Nephron progenitor cell (in vitro differentiated cells): ENCODE measurements at places on chromosomes 12 and 14.

GRCh38 chr12:8950221-8950527 is 729 bp upstream of the M6PR start:
- no peak for DNase-seq

DNA sequence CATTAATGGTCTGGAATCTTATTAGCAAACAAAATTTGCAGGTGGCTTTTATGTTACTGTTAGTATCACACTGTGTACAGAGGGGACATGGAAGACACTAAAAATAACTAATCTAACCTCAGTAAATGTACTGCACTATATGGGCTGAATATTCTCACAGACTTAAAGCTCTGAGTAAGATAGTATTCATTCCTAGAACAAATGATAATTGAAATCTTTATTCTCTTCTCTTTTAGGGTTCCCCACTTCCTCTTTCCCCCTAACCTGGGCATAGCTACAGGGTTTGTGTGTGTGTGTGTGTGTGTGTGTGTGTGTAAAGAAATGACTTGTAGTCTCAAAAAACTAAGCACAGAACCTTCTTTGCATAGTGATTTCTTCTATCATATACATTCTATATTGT is 21.4 kb upstream of the HECTD1 start:
- no peak for DNase-seq

DNA sequence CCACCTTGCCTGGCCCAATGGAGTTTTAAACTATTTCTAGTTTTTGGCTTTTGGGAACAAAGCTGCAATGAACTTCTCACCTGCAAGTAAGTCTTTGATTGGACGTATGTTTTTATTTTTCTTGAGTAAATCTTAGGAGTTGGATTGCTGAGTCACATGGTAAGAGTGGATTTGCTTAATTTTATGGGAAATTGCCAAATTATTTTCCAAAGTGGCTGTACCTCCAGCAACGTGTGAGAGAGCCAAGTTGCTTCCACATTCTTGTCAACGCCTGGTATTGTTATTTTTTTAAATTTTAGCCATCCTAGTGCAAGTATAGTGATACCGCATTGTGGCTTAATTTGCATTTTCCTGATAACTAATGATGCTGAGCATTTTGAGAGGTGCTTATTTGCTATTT is 136.6 kb downstream of the LMNTD1 start:
- DNase-seq: no peak

DNA sequence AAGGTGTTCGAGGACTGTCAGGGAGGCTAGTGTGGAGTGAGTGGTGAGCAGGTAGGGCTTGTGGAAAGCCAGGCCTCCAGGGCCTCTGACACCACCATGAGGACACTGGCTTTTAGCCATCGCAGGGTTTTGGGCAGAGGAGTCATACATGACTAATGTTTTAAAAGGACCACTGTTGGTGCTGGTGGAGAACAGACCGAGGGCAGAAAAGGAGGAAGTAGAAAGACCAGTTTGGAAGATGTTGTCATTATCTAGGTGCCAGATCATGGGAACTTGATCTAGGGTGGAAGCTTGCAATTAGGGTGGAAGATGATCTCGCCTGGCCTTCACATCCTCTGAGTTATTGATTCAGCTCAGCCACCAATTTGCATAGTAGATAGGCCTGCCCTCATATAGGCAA is 144.2 kb downstream of the C12orf75 start:
- DNase-seq: no peak

DNA sequence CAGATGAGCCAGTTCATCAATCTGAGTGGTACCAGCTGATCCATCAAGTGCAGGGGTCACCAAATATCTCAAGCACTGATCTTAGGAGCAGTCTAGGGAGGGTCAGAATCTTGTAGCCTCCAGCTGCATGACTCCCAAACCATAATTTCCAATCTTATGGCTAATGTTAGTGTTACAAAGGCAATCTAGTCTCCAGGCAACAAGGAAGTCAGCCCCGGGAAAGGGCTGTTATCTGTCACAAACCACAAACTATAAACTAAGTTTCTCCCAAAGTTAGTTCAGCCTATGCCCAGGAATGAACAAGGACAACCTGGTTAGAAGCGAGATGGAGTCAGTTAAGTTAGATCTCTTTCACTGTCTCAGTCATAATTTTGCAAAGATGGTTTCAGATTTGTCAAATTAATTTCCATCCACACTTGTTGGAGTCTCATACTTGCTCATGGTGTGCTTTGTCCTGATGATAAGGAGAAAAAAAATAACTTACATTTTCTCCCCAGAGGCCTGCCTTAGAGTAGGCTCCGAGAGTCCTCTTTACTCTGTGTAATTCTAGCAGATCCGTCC is 3.9 kb upstream of the ABHD4 start:
- DNase-seq: no peak

DNA sequence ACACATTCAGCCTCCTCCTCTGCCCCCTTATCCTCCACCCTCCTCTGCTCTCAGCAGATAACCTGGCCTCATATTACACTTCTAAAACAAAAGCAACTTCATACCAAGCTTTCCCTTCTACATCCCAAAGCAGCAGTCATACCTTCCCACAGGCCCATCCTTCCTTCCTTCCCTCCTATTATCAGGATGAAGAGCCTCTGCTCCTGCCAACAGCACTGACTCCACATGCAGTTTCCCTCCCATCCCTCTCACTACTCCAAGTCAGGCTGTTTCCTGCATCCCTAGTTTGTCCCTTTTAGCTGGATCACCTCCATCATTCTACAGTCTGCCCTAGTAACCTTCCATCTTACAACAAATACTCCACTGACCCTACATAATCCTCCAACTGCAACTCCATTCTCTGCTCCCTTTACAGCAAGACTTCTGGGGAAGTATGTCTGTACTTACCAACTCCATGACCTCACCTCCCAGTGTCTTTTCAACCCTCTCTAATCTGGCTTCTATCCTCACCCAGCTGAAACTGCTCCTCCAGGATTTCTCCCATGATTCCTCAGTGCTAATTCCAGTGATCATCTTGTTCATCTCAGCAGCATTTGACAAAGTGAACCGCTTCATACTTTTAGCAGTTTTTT is 4.9 kb upstream of the YEATS4 start:
- no peak for DNase-seq

DNA sequence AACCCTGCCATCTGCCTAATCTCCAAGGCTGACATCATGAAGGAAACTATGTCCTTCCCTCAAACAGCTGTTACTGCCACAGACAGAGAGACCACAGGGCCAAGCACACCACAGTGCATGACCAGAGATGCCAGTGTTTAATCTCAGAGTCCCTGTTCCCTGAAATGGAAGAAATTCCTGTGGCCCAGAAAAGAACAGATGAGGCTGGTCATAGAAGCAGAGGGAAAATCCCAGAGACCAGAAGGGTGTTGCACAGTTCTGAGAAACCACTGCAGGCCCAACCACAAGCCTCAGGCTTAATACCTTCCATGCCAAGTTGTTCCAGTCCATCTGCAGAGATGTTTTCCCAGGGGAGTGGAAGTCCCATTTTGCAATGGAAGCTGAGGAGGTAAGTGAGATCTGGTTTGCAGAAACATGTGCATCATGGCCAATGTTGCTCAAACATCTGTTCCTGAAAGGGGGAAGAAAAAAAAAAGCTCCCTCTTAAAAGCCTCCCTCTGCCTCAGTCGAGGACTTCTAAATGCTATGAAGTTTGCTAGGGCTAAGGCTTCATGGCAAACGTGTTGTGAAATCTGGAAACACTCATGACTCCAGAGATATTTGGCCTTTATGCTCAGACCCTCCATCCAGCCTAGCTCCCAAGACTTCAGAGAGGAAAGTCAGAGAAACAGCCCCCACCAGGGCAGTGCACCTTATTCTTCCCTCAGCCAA is 98.6 kb downstream of the SCARB1 start:
- DNase-seq: no peak

DNA sequence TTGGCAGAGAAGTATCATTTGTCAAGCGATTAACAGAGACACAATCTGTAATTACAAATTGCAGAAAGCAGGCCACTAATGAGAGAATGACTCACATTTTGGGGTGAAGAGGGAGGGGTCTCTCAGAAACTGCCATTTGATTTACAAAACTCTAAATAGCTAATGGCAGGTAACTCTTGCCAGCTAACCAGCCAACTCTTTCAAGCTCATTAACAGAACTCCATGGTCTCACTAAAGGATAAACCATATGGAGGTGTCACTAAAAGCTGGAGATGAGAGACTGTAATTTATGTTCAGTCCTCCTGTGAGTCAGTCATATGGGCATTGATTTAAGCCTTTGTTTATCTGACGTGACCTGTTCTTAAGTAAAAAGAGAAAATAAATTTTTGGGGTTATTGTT is 336.4 kb downstream of the FOXG1 start:
- DNase-seq: no peak

DNA sequence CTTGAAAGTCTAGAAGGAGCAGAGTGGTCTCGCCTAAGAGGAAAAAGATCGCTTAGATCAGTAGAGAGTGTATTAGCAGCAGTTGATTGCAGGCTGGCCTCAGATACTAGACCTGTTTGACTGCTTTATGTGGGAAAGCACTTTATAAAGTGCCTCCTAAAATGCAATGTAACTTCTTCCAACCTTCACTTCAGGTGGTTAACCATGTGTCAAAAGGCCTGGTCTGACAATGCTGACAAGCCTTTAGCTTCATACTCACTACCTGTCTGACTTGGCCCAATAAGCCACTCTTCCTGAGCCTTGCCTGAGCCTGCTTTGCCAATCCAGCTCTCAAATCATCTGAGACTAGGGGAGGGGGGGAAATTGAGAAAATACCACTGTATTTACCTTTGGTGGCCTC is 14.6 kb downstream of the MGAT4C start:
- no peak for DNase-seq

DNA sequence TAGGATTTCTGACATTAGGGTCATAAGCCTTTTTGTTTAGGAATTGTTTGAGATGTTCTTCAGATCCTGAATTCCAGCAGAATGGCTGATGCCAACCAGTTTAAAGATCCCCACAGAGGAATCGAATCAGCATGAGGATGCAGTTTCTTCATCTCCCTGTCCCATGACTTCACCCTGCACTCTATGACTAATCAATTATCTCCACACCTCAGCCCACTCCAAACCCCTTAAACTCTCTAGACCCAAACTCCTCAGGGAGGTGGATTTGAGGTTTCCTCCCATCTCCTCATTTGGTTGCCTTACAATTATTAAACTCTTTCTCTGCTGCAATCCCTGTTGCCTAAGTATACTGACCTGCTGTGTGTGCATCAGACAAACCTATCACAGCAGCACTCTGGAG is 86.5 kb upstream of the CRY1 start:
- no peak for DNase-seq

DNA sequence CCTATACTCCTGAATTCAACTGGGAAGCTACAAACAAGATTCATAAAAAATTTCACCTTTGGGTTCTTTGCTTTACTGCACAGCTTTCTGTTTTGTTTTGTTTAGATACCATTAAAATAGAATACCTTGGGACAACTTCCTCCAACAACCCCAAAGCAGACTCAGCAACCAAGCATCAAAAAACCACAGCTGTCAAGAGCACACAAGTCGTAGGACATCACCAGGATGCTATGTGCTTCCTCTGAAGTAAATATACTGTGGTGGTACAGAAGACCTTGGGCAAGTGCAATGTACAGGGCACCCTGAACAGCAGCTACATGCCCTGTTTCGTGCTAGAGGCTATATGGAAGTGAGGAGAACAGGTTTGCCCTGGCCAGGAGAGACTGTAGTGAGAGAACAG is 359.3 kb downstream of the BCL11B start:
- DNase-seq: no peak

- DNase-seq: no peak
Observed at GRCh38 chr12:120736404-120737331, 11.0 kb downstream of the ACADS start.

DNA sequence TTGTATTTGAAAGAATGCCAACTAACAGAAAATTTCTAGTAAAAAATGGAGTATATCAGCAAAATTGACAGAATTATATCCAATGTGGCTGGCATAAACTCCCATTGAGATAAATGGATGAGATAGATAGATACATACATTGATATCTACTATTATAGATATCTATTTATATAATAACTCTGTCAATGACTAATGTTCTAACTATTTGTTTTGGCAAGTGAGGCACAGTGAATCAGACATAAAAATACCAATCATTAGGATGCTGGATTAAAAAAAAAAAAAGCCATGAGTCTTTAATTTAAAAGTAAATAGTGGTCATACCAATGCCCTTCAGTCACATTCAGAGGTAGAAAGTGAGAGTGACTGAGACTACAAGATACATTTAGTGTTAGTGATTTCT is 33.7 kb upstream of the GLIPR1 start:
- no peak for DNase-seq
